ENCODE measurements at places on chromosomes 1 and 21.

- no peak for DNase-seq
Measured at GRCh38 chr1:45123358-45123757, 83.0 kb downstream of the ZSWIM5 start.

- peak; percentile 15 for DNase-seq
Measured at GRCh38 chr21:23853796-23854379, 1753.4 kb downstream of the MRPL39 start.

- DNase-seq, result peak; percentile 14
Measured at GRCh38 chr21:37028570-37028969, 22.1 kb downstream of the RIPPLY3 start.

- DNase-seq, result no peak
Measured at GRCh38 chr1:40980068-40980452, 564 bp downstream of the CTPS1 start.

DNA sequence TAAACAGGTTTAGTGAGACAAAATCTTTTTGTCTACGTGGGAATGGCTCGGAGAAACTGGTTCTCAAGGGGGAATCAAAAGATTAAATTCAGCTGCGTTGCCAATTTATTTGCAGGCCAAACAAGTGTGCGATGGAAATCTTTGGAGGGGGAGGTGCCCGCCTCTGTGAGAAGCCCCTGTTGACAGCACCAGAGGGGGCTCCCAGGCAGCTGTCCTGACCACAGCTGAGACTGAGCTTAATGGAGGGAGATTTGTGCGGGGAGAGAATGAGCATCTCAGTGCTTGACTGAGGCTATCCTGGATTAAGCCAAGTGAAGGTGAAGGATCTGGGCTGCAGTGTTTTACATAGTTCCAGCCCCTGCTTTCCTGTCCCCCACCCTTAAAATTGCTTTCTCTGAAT, 169.7 kb downstream of the ATG4C start:
- DNase-seq, result no peak

GRCh38 chr21:31133243-31133830, 95.1 kb upstream of the KRTAP19-8 start:
- no peak for DNase-seq

DNA sequence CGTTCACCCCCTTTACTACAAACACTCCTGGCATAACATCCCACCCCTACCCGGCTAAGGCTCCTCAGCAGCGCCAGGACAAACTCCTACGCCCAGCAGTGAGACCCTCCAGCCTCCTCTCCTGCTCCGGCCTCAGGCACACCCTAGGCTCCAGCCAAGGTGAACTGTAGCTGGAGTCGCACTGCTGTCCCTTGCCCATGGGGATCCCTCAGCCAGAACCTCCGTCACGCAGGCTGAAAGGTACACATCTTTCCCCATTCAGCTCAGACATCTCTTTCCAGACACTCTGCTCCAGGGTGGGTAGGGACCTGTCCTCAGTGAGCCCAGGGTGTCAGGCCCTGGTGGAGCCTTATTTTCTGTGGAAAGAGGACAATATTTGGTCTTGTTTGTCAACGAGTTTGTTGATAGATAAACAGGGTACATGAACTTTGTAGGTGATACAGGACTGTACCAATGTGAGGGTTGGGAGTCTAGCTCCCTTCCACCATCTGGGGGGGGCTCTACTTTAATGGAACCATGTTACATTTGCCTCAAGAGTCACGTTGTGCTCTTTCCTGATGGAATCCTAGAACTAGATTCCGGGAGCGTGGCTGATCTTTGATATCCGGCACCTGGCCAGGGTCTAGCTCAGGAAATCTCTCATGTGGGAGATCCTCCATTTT, 56.5 kb upstream of the SSBP3 start:
- no peak for DNase-seq

- DNase-seq, result no peak
Measured at GRCh38 chr1:179950651-179951050, 4.0 kb upstream of the CEP350 start.

- DNase-seq, result no peak
Measured at GRCh38 chr1:58926152-58926551, 142.3 kb upstream of the JUN start.

GRCh38 chr1:215285013-215285800, 202.7 kb downstream of the KCNK2 start:
- no peak for DNase-seq

DNA sequence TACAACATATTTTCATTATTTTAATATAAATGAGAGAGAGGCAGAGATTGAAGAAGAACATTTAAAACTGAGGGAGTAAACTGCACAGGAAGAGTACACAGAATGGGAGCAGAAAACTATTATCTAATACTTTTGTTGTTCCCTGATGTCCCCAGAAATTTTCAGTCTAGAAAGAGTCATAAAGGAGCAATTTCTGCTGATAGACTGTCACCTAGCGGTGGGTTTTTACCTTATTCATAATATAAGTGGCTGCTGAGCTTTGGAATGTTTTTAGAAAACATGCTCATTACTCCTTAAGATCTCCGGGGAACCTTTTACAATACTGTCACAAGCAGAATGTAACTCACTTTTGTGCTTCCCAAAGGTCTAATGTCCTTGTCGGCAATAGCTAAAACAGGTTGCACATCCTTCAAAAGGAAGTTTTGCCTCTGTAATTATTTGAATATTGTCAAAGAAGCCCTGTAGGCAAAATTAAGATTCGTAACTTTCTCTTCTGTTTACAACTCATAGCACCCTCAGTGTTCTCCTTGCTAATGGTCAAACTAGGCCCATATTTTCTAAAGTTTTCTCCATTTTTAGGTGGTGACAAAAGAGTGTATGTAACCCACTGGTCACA, 4.9 kb upstream of the NPL start:
- peak; percentile 50 for DNase-seq

GRCh38 chr1:167463080-167463479, 55.2 kb downstream of the CD247 start:
- no peak for DNase-seq
